ENCODE measurements at places on chromosomes 2 and 18.
A peak's percentile ranks its signal among the peaks of the same experiment; 100 is the strongest.

DNA sequence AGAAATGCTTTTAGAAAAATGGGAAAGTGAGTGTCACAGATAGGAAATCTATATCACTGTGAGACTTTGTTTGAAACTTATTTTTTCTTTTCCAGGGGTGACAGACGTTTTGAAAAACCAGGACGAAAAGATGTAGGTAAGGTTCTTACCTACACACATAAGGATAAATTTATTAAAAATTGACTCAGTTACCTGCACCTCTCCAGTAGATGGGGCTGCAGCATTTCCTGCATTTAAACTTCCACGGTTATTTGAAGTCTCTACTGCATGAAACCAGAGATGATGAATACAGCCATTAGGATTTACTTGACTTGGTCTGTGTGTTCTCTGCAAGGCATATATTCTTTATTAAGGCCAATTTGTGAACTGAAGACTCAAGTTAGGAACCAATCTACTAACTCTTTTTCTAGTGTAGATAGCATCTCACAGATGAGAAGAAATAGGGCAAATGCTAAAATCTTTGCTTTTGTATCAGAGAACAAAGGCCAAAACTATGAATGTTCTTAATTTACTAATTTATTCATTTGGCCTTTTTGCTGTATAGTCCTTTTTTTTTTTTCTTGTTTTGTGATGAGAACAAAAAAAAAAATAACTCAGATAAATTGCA lies 15.0 kb downstream of the KCNJ13 start:
- peak; percentile 22 for DNase-seq

DNA sequence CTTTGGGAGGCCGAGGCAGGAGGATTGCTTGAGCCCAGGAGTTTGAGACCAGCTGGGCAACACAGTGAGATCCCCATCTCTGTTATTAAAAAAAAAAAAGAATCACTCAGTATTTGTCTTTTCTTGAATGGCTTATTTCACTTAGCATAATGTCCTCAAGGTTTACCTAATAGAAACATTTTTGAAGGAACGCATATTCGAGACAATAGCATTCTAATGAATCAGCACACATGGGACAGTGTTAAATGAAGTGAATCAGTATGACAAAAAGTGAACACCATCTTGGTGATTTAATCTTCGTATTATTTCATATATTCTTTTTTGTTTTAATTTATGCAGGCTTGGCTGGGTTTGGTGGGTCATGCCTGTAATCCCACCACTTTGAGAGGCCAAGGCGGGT lies 44.7 kb downstream of the WIPF1 start:
- no peak for DNase-seq

GRCh38 chr2:84771251-84771650 lies 109.6 kb downstream of the TRABD2A start:
- DNase-seq, result no peak

GRCh38 chr2:29174937-29175336 lies 59.7 kb downstream of the CLIP4 start:
- DNase-seq, result no peak

GRCh38 chr2:74593826-74594772 lies 39.6 kb downstream of the DOK1 start:
- DNase-seq, result no peak

DNA sequence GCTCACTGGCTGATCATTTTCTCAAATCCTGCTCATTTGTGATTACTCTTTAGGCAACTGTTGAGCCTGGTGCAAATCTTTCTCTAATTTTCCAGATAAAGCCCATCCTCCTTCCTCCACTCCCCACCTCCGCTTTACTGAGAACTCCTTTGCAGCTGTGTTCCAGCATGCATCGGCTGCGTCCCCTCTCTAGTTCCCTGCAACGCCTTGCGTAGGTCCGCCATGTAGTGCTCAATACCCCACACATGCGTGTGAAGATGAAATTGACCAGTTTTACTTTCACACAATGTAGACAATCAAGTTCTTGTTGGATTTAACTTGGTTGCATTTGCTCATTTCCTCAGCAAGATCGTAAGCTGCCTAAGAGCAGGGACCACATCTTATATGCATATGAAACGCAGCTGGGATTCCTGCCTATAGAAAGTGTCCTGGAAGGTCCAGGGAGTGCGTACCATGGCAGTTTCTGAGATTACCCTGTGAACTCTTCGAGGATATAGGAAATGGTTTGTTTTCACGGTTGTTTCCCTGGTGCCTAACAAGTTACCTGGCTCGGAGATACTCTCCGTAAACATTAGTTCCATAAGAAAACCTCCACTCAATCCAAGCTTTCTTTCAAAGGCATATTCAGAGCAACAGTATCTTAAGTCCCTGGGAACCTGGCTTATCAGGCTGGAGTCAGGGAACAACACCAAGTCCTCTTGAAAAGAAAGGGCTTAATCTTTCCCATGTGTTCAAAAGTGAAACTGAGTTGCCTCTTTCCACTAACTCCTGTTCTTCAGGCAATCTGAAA lies 766.4 kb upstream of the ID2 start:
- peak; percentile 25 for DNase-seq

DNA sequence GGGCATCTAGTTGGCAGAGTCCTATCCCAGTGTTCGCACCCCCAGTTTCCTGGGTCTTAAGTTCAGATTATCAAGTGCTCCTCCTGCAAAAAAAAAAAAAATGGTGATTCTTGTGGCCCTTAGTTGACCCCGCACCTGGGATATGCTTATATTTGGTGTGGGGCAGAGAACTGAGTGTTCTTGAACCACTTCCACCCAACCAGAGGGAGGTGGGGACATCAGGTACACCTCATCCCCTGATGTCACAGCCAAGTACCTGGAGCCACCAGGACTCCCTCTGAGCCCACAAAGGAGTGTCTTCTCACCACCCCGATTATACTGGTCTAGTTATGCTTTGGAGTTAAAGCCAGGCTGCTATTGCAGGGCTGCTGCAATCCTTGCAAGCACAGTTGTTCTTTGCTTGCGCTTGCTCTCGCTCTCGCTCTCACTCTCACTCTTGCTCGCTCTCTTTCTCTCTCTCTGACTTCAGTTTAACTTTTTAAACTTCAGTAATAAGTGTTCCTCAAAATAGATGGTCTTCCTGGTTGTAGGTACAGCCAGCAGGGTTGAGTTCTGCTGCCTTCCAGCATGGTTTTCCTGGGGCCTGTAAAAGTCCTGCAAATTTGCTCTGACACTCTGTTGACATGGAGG lies 265.7 kb downstream of the NEDD4L start:
- DNase-seq, result no peak

GRCh38 chr2:437756-438393 lies 150.0 kb upstream of the ALKAL2 start:
- peak; percentile 57 for DNase-seq

DNA sequence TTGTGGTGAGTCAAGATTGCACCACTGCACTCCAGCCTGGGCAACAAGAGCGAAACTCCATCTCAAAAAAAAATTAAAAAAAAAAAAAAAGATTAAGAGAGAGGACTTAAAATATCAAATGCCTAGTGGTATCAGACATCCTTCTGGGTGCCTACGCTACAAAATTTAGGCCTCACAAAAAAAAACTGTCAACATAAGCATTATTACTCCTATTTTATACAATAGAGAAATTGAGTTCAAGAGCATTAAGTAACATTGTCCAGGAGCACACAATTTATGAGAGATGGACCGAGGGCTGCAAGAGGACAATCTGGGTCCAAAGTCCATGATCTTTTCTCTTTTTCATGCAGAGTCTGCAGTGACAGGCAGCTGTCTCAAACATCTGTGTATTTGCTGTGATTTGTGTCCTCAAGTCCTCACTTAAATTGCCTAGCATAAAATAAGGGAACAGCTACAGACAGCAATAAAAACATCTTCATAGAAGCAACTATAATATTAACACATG lies 62.4 kb downstream of the OSR1 start:
- DNase-seq, result no peak
